ENCODE measurements at places on chromosomes 11 and 22.

DNA sequence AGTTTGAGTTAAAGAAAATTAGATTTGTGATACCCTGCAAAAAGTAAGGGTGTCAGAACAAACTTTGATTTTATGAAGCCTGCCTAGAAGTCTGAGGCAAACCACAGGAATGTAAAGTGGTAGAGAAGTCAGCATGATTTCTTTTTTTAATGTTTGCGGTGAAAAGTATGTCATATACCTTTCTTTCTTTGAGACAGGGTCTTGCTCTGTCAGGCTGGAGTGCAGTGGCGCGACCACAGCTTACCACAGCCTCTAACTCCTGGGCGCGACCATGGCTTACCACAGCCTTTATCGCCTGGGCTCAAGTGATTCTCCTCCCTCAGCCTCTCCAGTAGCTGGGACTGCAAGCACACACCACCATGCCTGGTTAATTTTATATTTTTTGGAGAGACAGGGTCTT is 4.7 kb downstream of the API5 start:
- no peak for DNase-seq

DNA sequence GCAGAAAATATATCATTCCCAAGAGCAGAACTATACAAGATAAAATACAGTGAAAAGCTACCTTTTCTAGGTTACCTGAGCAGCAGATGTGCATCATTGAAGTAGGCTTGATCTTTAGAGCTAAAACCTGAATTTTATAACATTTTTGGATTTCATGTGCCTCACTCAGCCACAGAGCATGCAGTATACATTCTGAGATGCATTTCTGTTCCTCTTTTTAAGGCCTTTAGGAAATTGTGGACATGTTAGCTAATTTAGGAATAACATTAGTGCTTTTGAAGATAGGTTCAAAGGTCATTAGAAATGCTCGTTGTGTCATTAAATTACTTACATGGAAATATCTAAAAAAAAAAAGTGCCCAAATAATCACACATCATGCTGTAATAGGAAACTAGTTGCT is 230.6 kb upstream of the PDGFD start:
- no peak for DNase-seq

GRCh38 chr11:17498475-17498874 is 21.8 kb upstream of the ABCC8 start:
- no peak for DNase-seq

DNA sequence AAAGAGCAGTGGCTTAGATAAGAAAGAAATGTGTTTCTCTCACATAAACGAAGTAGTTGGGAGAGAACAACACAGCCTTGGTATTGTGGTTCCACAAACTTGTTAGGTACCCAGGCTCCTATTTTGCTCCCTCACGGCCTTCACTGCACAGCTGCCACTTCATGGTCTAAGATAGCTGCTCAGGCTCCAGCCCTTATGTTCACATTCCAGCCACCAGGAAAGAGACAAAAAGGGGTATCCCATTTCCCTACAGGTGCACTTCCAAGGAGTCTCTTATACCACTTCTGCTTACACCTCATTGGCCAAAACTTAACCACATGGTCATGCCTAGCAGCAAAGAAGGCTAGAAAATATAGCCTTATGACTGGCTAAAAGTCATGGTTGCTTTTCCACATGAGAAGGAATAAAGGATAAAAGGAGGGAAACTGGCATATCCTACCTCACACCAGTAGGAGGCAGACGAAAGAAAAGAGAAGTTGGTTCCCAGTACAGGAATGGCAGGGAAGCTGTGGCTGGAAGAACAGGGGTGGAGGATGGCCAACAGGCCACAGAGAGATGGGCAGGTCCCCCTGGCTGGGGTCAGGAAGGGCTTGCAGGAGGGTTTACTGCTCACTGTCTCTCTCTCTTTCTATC is 5.4 kb upstream of the HDHD5 start:
- DNase-seq, result no peak

GRCh38 chr11:98531576-98531975 is 489.2 kb upstream of the CNTN5 start:
- DNase-seq, result no peak

GRCh38 chr22:29799217-29799680 is 32.1 kb downstream of the UQCR10 start:
- no peak for DNase-seq

- DNase-seq, result no peak
Observed at GRCh38 chr22:30902496-30903357, 65.8 kb downstream of the MORC2 start.

GRCh38 chr11:48538991-48539390 is 50.4 kb downstream of the OR4A47 start:
- DNase-seq, result no peak

DNA sequence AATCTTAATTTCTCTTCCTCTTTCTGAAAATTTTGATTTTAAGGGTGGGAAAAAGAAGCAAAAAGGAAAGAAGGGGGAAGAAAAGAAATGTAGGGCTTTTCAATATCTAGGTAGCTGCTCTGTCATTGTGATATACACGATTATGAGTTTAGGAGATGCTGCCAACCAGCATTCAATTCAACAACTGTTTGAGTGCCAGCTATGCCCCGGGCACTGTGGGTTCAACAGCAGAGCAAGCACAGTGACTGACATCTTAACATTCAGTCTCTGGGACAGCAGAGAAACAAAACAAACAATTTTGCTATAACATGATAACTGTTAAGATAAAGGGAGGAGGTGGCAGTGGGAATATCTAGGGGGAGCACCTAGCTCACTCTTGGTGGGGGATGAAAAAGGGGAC is 91.6 kb downstream of the DBX1 start:
- no peak for DNase-seq

- no peak for DNase-seq
Observed at GRCh38 chr11:112281726-112282125, 21.1 kb upstream of the PLET1 start.

GRCh38 chr11:36699271-36699670 is 101.2 kb upstream of the RAG2 start:
- no peak for DNase-seq

GRCh38 chr11:11563200-11563975 is 58.4 kb downstream of the GALNT18 start:
- no peak for DNase-seq

GRCh38 chr11:126992804-126993111 is 7.8 kb downstream of the KIRREL3 start:
- DNase-seq, result no peak

- no peak for DNase-seq
Observed at GRCh38 chr22:27989758-27990450, 70.8 kb upstream of the PITPNB start.

- DNase-seq, result no peak
Observed at GRCh38 chr11:57203359-57203758, 21.6 kb downstream of the LRRC55 start.

DNA sequence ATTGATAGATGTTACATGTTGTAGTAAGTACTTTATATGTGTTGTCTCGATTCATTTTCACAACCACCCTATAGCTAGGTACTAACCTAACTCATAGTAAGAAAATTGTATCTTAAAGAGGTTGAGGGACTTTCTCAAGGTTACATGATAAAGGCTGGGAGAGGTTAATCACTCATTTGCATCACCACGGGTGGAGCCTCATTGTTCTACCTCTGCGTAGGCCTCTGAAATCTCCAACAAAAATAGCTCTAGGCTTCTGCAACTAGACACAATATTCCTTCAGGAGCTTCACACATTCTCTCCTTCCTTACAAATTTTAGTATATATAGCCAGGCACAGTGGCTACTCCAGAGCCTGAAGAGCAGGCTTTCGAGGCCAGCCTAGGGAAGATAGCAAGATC is 408.9 kb upstream of the ANO5 start:
- DNase-seq, result no peak

- DNase-seq, result no peak
Observed at GRCh38 chr11:68260484-68260883, 11.3 kb downstream of the C11orf24 start.

GRCh38 chr11:5736396-5736795 is at the start of gene OR56B1:
Gene OR56B1, plus strand, starts transcription at chr11:5736448. Its CDS starts 69 bp downstream, at chr11:5736517.
- DNase-seq, result no peak

- DNase-seq, result no peak
Observed at GRCh38 chr11:105858841-105859240, 163.2 kb downstream of the MSANTD4 start.

DNA sequence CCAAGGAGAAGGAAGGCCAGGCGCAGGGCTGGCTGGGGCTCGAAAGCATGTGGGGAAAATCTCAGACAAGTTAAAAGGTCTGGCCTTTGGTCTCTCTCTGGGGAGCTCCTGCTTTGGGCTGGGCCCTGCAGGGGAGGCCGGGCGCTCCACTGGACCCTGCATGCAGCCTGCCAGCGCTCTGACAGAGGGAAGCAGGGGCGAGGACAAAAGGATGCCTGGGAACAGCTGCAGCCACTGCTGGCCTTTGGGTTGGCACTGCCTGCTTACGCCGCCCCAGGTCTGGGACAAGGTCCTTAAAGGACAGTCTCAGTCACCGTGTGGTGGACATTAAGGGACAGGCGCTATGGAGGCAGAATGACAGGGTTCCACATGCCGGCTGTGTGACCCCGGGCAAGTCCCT is 56.4 kb upstream of the TTLL12 start:
- no peak for DNase-seq

DNA sequence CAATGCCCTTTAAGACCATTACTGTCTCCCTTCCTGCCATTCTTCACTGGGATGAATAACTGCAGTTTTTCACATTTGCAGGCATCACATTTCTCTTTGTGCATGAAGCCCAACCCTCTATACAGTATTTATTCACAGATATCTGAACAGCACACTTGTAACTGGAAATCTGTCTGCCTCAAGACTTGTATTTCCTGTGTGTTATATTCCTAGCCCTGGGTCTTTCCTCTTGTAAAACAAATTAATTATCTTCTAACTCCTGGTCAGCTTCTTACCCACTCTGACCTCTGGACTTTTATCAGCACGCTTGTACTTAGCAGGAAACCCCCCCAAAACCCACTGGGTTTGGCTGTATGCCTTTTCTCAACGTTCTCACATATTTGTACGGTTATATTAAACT is 2.0 kb downstream of the CSRP3 start:
- no peak for DNase-seq

DNA sequence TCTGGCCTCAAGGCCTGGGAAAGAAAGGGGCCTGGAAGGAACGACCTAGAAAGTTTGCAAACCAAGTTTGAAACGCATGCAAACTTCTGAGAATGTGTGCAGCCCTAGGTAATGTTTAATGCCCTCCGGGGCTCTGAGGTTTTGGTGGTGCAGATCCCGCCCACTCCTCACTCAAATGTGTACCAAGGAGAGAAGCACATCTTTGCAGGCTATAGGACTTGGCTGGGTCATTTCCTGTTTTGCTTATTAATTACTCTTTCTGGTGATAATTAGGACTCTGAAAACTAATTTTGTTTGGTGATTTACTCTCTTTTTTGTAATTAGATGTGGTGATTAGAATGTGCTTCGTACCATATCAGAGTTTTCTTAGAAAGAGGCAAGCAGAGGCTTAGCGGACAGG is 625.9 kb upstream of the CADM1 start:
- no peak for DNase-seq

- DNase-seq, result no peak
Observed at GRCh38 chr11:66766681-66767080, 37.7 kb upstream of the SPTBN2 start.

- DNase-seq, result no peak
Observed at GRCh38 chr11:62069374-62069773, 54.4 kb upstream of the INCENP start.

DNA sequence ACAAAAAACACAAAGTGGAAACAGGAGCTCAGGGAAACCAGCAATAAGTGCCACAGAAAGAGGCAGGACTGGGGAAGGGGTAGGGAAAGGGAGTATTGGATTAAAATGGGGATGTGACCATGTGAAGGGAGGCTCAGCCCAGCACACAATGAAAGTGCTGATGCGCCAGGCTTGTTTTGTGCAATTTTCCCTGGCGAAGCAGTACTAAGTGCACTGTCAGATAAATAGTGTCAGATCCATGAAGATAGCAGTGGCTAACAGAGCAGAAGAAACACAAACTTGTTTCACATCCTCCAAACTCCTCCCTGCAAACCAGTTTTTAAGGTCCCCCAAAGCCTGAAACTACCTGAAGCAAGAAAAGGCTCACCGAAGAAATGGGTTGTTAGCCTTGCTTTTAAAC is 50.7 kb upstream of the RAPSN start:
- DNase-seq, result peak; percentile 4

DNA sequence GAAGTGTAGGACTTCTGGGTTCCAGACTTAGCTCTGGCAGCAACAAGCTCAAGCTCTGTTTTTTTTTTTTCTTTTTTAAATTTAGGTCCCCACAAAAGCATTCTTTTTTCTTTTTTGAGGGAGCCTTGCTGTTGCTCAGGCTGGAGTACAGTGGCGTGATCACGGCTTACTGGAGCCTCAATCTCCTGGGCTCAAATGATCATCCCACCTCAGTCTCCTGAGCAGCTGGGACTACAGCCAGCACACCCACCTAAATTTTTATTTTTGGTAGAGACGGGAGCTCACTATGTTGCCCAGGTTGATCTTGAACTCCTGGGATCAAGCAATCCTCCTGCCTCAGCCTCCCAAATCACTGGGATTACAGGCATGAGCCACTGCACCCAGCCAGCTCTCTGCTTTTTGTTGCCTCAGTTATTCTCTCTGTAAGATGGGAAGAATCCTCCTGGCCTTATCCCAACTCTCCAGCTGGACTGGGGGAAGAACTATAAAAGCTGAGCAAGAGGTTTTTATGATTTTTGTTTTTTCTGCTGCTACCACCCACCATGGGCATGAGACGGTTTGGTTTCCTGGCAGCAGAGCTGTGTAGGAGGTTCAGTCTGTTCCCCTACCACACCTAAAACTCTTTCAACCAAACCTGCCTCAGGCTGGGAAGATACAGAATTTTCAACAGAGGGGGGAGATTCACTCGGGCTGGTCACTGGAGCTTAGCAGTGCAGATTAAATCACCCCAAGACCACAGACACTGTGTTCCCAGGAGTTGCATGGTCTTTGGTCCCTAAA is 11.6 kb upstream of the MTFP1 start:
- no peak for DNase-seq

DNA sequence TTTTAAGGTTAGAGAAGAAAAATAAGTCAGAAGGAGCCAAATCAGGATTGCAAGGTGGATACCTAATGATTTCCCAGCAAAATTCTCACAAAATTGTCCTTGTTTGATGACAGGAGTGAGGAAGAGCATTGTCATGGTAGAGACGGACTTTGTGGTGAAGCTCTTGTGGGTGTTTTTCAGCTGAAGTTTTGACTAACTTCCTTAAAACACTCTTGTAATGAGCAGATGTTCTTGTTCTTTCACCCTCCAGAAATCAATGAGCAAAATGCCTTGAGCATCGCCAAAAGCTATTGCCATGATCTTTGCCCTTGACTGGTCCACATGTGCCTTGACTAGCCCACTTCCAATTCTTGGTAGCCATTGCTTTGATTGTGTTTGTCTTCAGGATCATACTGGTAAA is 20.0 kb downstream of the CALCB start:
- DNase-seq, result no peak

DNA sequence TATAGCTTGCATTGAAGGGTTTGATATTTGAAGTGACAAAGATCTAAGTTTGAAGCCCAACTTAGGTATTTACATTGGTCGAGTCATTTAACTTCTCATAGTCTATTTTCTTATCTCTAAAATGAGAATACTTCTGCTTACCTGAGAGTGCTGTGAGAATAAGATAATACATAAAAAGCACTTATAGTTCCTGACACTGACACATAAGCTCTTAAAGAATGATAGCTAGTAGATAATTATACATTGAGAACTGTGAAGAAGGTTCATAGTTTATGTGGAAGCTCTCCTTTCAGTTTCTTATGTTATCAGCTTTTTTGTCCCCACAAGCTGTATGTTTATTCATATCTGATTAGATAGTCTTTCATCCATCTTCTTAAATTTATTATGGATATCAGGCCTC is 4.8 kb downstream of the PPME1 start:
- DNase-seq, result no peak
